NCI-H187 (cell line): ENCODE measurements at places on chromosomes 7 and 10.

DNA sequence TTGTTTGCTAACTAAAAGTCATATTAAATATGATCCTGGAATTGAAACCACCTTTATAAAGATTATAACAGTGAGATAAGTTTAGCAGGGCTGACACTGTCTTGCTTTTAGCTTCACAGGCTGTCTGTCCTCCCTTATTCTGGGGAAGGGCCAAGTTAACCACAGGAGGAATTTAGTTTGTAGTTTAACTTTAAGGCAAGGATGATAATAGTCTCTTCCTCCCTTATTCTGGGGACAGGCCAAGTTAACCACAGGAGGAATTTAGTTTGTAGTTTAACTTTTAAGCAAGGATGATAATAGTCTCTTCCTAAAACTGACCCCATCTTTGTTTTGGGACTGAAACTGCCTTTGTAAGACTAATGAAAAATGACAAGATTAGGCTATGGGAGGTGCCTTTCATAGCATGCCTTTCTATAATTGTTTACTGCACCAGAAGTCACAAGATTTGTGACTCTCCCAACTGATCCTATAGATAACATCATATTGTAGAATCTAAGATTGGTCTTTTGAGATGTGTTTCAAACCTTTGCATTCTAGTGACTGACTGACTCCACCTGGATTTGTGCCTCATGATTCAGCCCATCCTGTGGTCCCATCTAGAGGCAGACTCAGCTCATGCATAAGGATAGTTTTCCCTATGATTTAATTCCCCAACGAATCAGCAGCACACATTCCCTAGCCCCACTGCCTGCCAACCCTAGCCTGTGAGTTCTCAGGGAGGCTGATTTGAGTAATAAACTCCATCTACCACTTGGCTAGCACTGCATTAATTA, 212.0 kb downstream of the MAGI2 start:
- no peak for DNase-seq

DNA sequence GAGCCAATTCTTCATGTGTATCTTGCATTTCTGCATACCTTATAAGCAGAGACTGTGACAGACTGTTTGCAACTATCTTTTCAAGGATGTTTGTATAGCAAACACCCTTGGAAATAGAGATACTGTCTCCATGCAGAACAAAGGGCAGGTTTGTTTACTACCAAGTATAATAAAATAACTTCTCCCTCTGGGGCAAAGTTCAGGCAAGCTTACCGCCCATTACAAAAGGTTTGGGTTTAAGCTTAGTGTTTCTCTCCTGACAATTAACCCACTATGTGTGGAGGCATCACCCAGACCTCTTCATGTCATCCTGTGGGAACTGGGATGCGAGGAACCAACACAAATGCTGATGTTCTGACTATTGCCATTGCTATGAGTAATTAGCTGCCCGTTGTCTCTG, 479.1 kb upstream of the ZMIZ1 start:
- DNase-seq: no peak

- no peak for DNase-seq
Observed at GRCh38 chr10:89404104-89405047, 10.0 kb upstream of the IFIT5 start.

GRCh38 chr10:123787566-123787965, 104.0 kb downstream of the CPXM2 start:
- no peak for DNase-seq

DNA sequence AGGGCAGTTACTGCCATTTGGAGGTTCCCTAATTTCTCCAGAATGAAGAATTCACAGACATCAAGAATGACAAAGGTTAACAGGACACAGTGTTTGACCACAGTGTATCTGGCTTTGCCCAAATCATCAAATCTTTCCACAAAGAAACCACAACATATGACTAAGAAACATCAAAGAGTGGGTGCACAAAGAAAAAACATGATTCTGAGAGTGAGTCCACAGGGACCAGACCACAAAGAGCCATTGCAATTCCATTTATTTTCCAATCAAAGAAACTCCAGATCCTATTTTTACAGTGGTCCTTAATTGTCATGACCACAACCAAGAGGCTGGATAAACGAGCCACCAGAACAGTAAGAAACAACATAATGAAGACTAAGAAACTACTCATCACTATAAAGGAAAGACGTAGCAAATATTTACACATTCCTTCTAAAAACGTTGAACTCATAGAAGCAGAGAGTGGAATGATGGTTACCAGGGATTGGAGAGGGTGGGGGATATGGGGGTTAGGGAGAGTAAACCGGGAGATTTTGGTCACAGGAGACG, 286.5 kb downstream of the DOCK4 start:
- no peak for DNase-seq

GRCh38 chr7:84187087-84187805, 7.3 kb downstream of the SEMA3A start:
- no peak for DNase-seq

DNA sequence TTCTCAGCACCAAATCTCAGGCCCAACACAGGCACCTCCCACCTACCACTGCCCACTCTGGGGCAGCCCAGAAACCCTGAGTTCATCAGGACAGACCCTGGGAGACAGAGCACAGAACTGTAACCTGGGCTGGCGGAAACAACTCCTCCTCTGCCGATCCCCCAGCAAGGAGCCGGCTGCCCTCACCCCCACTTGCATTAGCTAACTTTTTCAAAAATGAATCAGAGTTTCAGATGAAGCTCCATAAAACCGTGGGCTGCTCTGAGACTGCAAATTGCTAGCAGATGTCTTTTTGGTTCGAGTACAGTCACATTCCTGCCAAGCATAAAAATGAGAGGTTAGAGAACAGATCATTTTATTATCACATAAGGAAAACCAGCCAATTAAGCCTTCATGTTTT, 93.4 kb upstream of the PARD3 start:
- no peak for DNase-seq

DNA sequence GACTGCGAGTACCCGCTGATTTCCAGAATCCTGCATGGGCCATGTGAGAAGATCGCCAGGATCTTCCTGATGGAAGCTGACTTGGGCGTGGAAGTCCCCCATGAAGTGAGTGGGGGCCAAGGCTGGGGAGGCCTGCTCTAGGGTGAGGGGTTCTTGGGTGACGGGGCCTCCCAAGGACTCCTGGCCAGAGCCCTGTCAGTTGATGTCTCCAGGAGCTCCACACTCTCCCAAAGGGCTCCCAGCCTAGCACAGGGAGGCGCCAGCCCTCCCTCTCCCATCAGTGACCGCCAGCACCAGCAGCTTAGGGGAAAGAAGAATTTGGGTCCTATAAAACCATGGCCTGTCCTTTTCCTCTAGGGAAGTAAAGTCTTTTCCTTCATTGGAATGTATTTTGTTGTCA, 9.8 kb upstream of the ZNF22 start:
- DNase-seq: no peak

- DNase-seq: no peak
Observed at GRCh38 chr7:17062151-17063044, 180.6 kb upstream of the AGR3 start.

- DNase-seq: no peak
Observed at GRCh38 chr7:158064631-158065030, 523.0 kb downstream of the PTPRN2 start.

DNA sequence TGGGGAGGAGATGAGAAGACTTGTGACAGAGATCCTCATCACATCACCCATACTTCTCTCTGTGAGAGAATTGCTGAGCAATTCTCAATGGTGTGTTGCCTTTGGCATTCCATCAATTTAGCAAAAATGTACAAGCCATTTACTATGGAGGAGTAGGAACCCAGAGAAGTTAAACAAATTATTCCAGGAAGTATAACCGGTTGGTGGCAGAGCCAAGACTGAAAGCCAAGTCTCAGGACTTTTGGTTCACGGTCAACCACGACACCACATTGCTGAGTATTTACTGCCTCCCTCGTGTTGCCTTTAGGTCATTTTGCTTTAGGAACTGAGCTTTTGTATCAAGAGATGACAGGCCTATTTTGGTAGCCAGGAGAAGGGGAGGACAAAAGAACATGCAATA, 88.0 kb upstream of the ELMO1 start:
- no peak for DNase-seq
